ENCODE measurements at places on chromosomes 16 and 17.
A peak's percentile ranks its signal among the peaks of the same experiment; 100 is the strongest.

DNA sequence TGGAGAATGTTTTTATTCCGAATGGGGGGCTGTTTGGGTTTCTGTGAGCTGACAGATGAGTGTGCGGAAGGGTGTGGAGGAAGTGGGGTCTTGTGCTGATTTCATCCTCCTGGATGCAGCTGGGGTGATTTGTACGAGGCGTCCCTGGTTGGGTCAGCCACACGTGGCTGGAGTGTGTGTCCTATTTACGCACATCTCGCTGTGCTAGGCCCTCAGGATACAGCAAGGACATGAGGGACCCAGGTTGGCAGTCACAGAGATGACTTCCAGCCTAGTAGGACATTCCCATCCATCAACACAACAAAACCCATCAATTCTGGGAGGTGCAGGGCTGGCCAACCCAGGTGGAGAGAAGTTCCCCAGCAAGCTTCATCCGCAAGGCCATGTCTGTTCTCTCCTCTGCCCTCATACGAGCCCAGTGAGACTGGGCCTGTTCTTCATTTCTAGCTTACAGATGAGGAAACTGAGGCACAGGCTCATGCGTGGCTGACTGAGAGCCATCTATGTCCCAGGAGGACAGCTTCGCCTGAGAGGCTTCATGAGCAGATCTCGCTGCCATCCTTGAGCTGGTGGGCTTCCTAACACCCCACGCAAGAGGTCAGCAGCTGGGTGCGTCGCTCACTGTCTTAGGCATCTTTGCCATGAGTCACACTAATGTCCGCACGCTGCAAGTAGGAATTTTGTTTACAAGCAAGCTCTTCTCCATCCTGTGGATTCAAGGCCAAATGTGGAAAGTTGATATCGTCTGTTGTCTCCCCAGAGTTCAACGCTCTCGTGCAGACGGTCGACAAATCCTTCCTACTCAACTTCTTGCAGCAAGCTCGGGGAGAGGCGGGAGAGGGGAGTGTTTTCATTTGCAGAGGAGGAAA is 24.4 kb downstream of the IRF8 start:
- DNase-seq, result no peak

- DNase-seq, result no peak
Measured at GRCh38 chr17:33217891-33218290, 75.2 kb downstream of the ASIC2 start.

DNA sequence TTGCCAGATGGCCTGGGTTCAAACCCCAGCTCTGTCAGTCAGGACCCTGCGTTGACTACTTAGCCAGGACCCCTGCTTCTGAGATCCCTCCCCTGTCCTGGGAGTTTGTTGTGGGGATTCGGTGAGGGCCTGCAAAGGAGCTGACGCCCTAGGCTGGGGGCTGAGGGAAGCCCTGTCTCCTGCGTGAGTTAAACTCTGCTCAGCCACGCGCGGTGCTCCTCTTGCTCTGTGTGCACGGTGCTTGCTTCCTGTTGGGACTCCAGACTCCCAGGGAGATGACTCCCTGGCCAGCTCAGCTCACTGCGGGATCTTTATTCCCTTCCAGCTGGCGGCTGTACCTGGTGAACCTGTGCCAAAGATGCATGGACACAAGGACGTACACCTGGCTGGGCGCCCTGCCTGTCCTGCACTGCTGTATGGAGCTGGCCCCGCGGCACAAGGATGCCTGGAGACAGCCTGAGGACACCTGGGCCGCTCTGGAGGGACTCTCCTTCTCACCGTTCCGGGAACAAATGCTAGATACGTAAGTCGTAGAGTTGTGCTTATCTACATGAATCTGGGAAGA is 37.4 kb downstream of the RNF213 start:
- no peak for DNase-seq

- DNase-seq, result no peak
Measured at GRCh38 chr17:49294122-49294521, 63.5 kb upstream of the PHOSPHO1 start.

GRCh38 chr17:58569196-58569595 is 54.8 kb upstream of the MTMR4 start:
- DNase-seq, result no peak

- DNase-seq, result no peak
Measured at GRCh38 chr17:38656959-38657823, 17.6 kb downstream of the EPOP start.

DNA sequence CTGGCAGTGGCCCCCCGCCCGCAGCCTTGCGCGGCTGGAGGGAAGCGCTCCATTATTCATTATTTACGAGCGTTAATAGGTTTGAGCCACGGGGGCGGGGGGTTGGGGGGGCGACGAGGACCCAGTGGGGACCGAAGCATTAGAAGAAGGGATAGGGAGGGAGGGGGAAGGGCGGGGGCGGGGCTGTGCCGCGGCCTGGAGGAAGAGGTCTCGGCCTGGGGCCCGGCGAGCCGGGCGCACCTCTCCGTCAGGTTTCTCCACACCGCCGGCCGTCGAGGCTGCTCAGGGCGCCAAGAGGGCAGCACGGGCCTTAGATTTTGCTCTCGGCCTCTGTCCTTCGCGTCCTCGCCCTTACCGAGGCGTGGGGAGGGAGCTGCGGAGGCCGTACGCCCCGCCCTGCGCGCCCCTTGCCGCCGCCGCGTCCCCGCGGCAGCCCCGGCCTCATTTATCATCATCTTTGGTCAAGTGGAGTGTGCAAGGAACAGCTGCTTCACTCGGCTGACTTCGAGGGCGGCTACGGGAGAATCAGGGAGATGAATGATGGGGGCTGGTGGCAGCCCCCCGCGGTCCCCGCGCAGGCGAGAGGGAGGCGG is 54.2 kb downstream of the SREBF1 start:
- no peak for DNase-seq

- DNase-seq, result no peak
Measured at GRCh38 chr17:41801374-41802271, 10.1 kb downstream of the P3H4 start.

- no peak for DNase-seq
Measured at GRCh38 chr16:2233872-2234812, 2.1 kb upstream of the DNASE1L2 start.

- DNase-seq, result no peak
Measured at GRCh38 chr16:52497067-52497816, 49.7 kb downstream of the TOX3 start.

DNA sequence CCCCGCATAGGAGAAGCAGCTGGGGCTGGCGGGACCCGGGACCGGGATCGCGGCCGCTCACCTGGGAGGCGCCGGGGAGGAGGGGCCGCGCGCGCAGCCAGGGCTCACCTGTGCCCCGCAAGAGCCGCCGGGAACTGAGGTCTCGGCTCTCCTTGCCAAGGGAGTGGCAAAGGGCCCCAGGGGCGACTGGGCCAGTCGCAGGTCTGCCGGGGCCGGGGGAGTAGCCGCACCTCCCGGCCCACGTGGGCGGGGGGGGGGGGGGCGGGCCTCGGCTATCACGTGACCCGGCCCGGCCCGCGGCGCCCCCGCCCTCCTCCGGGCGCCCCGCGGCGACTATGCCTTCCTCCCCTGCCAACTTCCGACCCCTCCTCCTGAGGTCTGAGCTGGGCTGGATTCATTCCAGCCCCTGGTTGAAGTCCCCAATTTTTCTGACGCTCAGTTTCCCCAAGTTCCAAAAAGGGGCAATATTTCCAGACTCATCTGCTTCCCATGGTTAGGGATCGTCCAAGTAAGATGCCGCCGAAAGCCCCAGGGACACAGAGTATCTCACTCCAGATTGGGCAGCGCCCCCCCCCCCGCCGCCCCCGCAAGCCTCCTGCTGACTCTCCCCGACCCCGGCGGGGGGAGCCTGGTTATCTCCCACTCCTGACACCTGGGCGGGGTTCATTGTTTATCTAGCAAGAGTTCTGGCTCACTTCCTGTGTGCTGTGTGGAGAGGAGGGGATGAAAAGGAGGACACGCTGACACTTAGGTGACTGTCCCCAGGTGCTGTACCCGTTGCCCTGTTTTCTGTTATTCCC is at the start of gene TMC6:
TSS of gene TMC6 (minus strand) at position 205 of the 800 bp plus-strand sequence. CDS start 1,923 bp downstream, outside the sequence.
- DNase-seq, result peak; percentile 71

GRCh38 chr16:65070831-65071432 is 50.9 kb downstream of the CDH11 start:
- no peak for DNase-seq

- no peak for DNase-seq
Measured at GRCh38 chr16:66346221-66346620, 20.3 kb upstream of the CDH5 start.

DNA sequence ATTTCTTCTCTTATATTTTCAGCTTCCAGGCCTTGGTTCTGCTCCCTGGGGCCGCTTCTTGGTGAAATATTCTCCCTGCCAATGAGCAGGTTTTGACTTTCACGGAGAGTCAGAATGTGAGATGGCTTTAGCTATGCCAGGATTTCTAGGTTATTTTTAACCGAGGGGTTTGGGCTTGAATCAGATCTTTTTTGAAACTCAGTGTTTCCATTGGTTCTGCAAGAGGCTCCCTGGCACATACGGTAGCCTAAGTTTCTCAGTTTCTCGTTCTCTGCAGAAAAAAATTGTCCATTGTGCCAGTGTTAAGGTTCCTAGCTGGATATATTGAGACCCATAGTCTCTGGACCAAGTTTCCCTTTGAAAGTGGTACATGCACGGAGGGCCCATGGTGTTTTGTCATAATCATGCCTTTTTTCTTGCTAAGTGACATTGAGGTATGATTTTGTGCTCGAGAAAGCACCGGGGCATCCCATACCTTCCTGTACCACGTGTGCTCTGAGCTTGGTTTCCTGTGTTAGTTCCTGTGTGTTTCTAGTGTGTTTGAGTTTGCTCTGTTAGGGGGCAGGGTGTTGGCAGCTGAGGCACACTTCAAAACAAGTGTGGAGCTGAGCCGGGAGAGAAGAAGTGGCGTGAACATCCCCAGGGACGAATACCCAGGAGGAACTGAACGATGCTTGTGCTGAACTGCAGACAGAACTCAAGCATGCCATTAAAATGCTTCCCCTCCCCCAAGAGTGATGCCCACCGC is 127.2 kb downstream of the HS3ST3B1 start:
- peak; percentile 75 for DNase-seq

DNA sequence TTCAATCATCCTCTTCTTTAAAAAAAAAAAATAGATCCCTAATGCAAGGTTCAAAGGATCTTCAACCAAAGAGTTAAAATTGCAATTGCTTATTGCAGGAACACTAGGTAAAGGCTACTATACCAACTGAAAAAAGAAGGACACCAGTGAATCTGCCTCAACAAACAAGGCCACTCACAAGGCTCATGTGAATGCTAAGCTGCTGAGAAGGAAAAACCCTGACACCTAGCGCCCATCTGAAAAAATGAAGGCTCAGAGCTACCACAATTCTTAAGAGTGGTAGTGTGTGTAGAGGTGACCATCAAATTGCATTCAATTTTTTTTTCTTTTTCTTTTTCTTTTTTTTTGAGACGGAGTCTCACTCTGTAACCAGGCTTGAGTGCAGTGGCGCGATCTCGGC is 201.6 kb upstream of the C17orf78 start:
- peak; percentile 21 for DNase-seq

- peak; percentile 38 for DNase-seq
Measured at GRCh38 chr17:49707246-49707607, 537 bp downstream of the SLC35B1 start.

DNA sequence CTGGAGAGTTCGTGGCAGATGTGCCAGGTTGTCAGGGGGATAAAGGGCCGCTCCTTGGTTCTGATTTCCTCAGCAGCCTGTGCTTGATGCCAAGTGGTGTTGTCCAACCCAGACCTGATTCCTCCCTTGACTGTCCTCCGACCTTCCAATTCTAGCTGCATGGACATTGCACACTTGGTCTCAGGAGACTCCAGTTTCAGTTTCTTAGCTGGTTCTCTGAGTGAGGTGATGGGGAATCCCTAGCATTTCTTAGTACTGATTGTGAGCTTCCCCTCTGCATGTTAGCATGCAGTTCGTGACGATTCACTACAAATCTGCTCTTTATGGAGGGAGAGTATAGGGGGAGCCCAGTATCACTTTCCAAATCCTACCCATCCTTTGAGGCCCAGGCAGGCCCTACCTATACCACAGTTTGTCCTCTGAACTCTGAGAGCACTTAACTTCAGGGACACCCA is 12.4 kb upstream of the CCR7 start:
- no peak for DNase-seq

- DNase-seq, result peak; percentile 77
Measured at GRCh38 chr17:56834380-56835263, 671 bp downstream of the DGKE start.

DNA sequence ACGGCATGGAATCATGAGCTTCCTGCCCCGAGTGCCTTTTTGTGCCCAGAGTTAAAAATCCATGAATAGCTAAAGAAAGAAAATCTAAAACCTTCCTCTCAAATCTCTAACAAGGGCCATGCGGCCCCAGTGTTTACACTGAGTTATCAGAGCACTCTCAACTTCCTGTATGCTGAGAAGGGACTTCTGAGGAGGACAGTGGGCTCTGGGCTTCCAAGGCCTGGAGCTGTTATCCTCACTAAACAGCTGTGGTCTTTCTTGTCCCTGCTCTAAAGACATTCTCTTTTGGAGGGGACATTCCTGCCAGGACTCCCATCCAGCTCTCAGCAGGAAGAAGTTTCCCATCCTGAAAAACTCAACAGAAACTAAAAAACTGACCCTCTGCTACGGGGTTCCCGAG is 135.6 kb downstream of the AATF start:
- no peak for DNase-seq

- peak; percentile 48 for DNase-seq
Measured at GRCh38 chr17:5049314-5049841, 14.2 kb upstream of the SLC52A1 start.

GRCh38 chr17:3964203-3965117 is at the start of gene ATP2A3:
Gene ATP2A3, minus strand, starts transcription at chr17:3964437. Its CDS starts 146 bp downstream, at chr17:3964291.
- DNase-seq, result peak; percentile 83

- DNase-seq, result no peak
Measured at GRCh38 chr16:23333034-23333579, 31.0 kb downstream of the SCNN1B start.

GRCh38 chr16:17144431-17144830 is 326.3 kb downstream of the XYLT1 start:
- no peak for DNase-seq

DNA sequence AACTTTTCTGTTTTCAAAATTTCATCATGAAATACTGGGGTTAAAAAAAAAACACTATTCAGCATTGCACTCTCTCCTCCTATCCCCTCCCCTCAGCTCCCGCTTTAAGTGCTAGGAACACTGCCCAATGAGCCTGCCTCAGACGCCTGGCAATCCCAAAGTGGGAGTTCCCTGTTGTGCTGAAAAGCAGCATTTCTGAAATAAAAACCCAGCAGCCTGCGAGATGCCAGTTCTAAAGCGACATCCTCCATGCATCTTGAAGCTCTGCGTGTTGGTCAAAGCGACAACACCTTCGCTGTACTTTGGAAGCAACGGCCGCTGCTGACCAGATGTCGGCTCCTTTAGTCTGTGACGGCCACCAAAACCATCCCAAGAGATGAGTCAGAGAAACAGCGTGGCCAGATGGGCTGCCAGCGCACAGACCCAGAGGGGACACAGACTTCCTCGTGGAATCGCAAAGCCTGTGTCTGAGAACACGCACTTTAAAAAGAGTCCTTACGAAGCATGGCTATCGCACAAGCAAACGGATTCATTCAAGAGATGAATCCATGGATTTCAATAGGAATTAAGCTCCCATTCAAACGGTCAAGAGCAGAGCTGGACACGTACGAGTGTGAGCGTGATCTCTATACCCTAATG is 32.8 kb downstream of the FBXO31 start:
- no peak for DNase-seq
